ENCODE measurements at places on chromosomes 5 and 9.

DNA sequence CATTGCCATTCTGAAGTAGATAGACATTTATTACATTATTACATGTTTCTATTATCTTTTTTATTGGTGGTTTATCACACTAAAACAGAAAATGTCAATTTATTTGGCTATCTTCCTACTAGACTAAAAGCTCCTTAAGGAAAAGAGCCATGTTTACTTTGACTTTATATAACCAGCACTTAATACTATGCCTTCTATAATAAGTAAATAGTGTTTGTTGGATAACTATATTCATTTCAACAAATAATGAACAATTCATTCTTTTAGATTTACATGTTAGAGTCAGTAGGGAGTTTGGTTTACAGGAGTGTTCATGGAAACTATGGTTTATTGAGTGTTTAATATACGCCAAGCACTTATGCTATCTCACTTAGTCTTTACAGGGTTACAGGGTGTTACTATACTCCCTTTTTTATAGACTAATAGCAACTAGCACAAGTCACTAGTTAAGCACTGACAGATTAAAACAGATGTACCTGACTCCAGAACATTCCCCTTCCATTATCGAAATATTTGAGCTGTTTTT, 7.3 kb downstream of the PPIP5K2 start:
- DNase-seq = no peak

GRCh38 chr9:6893350-6894131, 135.8 kb downstream of the KDM4C start:
- DNase-seq = no peak

DNA sequence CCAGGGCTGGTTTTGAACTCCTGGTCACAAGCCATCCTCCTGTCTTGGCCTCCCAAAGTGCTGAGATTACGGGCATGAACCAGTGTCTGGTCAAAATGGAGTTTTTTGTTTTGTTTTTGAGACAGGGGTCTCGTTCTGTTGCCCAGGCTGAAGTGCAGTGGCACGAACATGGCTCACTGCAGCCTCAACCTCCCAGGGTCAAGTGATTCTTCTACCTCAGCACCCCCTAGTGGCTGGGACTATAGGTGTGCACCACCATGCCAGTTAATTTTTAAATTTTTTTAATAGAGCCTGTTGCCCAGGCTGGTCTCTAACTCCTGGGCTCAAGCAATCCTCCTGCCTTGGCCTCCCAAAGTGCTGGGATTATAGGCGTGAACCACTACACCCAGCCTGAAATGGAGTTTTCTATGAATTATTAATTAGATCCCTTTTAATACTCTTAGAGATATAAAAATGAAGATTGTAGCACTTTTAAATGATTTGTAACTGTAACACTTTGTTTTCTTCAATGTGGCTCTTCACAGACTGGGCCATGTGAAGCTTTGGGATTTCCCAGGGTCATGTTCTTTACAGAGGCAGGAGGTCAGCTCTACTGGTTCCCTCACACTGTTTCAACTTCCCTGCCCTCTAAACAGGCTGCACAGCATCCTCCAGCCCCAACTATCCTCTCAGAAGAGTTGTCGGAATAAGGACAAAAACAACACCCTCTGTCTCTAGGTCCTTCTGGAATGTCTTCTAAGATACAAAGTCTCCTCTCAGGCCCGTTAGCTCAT, 32.7 kb upstream of the SPARC start:
- DNase-seq = peak; percentile 74

DNA sequence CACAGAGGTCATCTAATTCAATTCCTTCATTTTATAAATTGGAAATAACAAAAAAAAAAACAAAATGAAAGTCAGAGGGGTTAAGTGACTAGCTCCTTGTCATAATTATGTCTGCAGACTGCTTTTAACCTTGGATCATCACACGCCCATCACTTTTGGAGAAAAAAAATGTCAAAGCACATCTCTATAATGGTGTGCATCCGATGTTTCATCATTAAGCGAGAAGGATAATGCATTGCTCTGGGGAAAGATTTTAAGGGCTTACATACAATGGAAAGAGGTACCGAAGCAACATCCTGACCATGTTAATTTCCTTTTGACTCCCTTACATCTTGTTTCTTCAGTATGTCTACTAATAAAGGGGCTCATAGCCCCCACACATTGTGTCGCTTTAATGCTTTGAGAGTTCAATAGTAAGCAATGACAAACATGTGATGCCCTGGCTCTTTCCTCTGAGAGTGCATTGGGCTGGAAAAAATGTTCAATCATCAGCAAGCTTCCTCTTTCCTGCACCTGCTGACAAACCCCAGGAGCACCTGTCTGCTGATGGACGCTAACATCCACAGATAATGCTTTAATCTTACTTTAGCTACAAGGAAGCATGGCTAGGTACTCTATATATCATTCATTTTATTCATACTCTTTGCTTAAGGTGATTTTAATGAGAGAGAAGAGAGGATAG, 242.2 kb downstream of the SMARCA2 start:
- no peak for DNase-seq

DNA sequence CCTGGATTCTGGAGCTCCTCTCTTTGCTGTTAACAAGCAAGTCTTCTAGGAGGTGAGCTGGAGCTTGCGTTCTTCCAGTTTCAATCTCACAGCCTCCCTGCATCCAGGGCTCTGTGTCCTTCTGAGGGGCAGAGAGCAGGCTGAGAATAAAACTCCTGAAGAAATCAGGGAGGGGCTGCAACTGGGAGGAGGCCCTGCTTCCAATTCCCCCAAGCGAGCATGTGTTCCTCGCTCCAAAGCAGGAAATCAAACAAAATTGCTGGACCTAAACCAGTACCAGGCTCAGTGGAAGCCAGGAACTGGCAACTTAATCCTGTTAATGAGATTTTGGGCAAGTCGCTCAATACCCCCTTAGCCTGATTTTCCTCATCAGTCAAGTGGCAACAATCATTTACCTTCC, 181.8 kb downstream of the ASTN2 start:
- DNase-seq = no peak

GRCh38 chr9:122218071-122218934, 10.5 kb downstream of the LHX6 start:
- no peak for DNase-seq

DNA sequence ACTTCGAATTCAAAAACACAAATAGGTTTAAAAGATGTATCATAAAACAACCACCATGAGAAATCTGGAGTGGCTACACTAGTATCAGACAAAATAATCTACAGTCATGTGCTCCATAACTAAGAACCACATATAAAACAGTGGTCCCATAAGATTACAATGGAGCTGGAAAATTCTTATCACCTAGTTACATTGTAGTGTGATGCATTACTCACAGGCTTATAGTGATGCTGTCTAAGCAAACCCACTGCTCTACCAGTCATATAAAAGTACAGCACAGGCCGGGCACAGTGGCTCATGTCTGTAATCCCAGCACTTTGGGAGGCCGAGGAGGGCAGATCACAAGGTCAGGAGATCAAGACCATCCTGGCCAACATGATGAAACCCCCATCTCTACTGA, 160.1 kb downstream of the ROR2 start:
- DNase-seq = peak; percentile 32

DNA sequence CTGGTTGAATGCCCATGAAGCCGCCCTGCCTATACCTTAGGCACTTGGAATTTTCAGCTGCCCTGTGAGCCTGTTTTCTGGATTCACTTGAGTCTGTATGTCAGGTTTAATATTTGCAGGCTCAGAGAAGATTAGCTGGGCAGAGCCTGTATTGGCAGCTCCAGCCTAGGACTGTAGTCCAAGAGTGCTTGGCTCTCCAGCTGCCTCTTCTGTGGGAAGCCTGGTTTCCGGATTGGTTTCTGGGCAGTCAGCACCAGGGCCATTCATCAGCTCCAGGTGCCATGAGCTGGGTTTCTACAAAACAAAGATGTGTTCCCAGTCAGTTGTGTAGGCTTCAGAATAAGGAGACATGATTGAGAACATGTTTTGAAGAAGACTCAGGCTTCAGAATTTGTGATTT, 90.1 kb downstream of the ARHGAP26 start:
- no peak for DNase-seq

- DNase-seq = no peak
These were observed 199.3 kb upstream of the SEMA6A start for GRCh38 chr5:116773926-116774325.

GRCh38 chr5:173686950-173687349, 70.5 kb upstream of the BOD1 start:
- no peak for DNase-seq

DNA sequence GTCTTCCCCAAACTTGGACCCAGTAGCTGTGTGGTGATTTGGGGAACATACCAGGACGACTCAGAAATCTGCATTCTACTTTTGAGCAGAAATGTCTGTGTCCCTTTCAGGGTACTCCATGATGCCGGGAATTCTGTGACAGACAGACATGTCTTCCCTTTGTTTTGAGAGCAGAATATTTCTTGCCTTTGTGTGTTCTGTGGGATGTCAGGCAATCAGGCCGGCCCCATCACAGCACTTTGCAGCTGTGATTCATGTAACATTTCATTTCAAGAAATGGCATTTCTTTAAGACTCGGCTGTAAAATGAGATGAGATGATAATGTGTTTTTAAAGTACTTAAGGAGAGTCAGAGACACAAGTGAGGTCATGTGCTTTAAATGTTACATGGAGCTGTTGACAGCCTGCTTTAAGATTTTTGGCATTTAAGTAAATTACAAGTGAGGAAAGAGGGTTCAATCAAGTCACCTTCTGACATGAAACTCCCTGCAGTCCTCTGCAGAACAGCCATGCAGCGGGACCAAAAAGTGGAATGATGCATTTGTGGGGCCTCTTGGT, 98.7 kb downstream of the SLC28A3 start:
- no peak for DNase-seq

DNA sequence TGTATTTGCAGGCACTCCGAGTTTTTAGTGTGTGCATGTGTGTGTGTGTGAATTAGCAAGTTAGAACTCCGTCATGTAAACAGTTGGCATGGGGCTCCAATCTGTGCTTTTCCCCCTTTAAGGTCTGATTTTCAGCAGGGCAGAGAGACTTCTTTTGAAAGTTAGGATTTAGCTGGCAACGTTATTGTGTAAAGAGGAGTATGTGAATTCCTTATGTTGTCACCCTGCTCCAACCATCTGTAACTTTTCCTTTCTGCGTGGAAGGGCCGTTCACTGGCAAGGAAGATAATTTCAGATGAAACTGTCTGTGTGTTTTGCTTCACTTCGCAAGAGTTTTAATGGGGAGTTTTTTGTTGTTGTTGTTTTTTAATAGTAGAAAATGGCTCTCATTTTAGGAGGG, 332 bp downstream of the SGCD start:
- DNase-seq = peak; percentile 35

DNA sequence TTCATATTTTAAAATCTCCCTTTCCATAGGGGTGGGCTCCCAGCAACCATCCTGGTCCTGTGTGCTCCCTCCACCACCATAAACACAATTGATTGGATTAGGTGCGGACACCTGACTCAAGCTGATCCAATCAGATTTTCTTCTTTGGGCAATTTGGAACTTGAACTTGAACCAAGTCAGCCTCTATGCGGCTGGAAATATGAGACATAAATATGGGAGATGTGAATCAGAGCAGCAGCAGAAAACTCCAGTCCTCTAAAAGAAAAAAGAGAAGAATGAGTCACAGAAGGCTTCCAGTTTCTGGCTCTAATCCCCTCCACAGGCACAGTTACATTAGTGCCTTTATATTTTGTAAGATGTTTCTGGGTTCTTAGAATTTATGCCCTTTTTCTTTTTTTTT, 306.6 kb downstream of the MLLT3 start:
- DNase-seq = peak; percentile 62

DNA sequence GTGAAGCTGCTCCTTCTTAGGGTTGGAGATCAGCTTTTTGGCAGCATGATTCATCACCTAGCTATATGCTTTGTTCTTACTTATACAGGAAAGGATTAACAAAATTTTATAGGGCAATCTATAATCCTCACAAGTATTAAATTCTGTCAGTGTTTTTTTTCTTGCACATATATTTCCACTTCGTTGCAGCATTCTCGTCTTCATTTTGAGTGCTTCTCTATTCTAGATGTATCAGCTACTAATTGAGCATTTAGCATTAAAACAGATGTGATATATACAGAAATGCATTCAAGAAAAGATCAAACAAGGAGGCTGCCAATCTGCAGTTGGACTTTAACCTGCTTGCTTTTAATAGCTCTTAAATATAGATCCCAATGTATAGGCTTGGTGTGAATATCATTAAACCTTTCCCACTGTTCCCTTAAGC, 3.6 kb upstream of the CTXN3 start:
- no peak for DNase-seq

DNA sequence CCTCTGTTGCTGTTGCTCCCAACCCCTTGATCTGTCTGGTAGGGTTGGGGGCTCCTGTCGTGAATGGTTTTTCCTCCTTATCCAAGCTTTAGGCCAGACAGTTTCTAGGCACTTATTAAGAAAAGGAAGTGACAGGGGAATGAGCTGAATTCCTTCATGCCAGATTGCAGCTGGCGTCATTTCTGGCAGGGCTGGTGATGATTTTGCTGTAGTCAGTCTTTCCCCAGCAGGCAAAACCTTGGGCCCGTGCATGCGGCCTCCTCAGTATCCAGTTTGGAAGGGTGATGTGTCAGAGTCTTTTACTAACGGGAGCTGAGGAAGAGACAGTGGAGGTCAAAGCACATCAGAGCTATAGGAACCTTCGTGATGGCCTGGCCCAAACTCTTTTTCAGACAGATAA, 58.8 kb downstream of the COL27A1 start:
- peak; percentile 64 for DNase-seq

DNA sequence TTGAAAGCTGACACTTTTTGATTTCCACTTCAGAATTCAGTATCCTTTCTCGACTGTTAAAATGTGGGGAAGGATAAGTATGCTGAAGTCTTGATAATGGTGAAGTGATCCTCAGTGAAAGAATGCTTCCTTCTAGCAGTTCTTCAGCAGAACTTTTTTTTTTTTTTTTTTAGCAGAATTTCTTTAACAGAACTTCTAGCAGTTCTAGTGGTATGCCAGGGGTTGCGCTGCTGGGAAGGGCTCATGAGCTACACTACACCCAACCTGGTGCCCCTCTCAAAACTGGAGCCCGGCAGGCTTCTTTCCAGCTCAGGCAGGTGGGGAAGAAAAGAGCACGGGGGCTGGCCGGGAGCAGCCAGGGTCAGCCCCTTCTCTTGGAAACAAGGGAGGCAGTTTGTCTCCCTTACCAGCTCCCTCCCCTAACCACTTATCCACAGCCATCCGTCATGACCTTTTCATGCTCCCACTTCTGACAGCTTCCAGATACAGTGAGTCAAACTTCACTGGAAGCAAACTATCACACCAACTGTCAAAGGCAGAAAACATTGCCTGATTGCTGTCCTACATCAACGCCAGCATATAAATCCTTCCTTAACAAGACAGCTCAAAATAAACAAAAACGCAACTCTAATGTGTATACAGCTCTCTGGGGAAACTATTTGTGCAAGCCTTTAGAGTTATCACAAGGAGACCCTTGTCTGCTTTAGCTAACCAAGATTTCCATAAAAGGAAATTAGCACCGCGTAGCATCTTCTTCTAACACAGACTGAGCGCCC, 211.5 kb downstream of the GAPVD1 start:
- DNase-seq = peak; percentile 72

- DNase-seq = no peak
These were observed 285.8 kb downstream of the ISL1 start for GRCh38 chr5:51669095-51669494.

- no peak for DNase-seq
These were observed 74.2 kb downstream of the UGCG start for GRCh38 chr9:111970827-111971226.
